GF-D8 (cell line): ENCODE measurements at places on chromosomes 7 and 10.

- no peak for DNase-seq
These were observed 14.9 kb downstream of the MINPP1 start for GRCh38 chr10:87519582-87519981.

DNA sequence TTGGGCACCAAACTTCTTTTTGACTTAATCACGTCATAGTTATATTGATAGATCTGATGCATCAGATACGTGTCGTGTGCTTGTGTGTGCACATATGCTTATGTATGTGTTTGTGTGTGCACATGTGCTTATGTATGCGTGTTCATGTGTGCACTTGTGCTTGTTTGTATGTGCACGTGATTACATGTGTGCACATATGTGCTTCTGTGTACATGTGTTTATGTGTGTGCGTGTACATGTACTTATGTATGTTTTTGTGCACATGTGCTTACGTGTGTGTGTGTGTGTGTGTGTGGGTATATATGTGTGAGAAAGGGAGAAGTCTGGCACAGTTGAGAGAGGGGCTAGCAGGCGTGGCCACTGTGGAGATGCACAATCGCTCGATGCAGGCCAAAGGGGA is 173.4 kb downstream of the WDR37 start:
- DNase-seq = no peak

GRCh38 chr7:24729365-24730017 is 27.8 kb downstream of the GSDME start:
- DNase-seq = no peak

GRCh38 chr7:157397036-157397720 is 60.4 kb downstream of the DNAJB6 start:
- no peak for DNase-seq

DNA sequence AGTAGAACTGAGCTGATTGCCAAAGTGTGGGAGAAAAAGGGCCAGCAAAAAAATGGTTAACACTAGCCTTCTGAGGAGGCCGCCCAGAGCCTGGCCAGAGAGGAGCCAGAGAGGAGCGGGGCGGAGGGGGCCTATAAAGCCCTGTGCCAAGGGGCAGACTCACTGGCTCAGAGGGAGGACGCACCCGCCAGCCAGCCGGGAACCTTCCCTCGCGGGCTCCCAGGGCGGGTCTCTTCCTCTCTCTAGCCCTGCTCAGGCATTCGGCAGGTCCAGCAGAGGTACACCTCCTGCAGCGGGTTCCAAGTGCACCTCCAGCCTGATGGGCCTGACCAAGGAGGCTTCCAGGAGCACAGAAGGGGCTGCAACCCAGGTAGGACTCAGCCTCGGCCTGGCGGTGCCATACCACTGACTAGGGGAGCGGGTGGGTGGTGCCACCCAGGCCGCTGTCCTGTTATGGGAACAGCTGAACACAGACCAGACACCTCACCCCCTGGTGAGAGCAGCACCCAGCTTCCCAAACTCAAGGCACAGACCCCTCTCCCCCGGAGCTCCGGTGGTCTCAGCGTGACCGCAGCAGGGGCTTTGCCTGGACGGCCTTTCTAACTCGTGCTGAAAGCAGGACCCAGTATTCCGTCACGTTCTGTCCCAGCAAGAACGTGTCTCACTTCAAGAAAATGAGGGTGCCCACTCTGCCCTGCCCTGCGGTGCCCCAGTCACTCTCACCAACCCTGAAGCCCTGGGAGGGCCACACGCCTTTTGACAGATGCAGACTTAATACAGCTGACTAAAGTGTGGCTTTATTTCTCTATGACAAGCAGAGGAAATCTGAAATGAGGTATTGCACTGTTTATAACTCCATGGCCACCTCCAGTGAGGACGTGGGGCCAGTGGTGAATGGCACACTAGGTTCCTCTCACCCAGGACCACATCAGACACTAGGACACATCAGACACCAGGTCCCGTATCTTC is at the start of gene GPER1:
GPER1 (plus strand) TSS at position 162 of the 969 bp plus-strand sequence. CDS start 3,616 bp downstream, outside the sequence.
- DNase-seq = no peak

GRCh38 chr7:101516851-101517250 is 112.2 kb downstream of the MYL10 start:
- DNase-seq = no peak

DNA sequence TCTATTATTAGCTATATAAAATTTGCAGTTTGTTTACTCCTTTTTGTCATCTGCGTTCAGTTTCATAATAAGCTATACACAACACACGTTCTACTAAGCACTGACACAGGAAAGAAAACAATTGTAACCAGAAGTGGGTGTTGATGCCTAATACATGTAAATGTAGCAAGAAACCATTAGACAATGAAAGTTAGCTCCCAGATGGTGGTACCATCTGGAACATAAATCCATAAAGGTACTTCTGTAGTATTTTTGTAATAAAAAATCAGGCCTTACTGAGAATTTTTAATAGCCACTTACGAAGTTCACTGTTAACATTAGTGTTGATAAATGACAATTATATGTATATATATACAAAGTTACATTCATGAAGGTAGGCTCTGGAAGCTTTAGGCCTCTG is 194.7 kb downstream of the KCND2 start:
- no peak for DNase-seq

- DNase-seq = no peak
These were observed 140.7 kb downstream of the PAXIP1 start for GRCh38 chr7:154862153-154862791.

GRCh38 chr7:23462846-23463245 is 7.4 kb downstream of the IGF2BP3 start:
- DNase-seq = peak; percentile 74

GRCh38 chr10:103736044-103736443 is 119.3 kb downstream of the SH3PXD2A start:
- DNase-seq = no peak

DNA sequence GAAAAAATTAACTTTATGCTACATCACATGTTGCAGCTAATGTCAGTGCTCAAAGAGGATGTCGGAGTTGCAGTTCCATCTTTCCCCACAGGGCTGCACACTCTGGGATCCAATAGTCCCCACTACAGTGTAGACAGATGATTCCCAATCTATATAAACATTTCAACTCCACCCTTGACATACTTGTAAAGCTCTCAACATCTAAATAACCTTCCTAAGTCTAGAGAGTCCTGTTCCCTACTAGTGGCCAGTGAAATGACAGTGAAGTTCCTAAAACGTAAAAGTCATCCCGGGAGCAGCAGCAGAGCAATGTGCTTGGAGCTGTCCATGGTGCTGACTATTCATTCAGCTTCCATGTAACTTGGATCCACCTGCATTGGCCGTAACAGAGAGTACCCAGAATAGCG is 145.1 kb downstream of the GRM8 start:
- no peak for DNase-seq

DNA sequence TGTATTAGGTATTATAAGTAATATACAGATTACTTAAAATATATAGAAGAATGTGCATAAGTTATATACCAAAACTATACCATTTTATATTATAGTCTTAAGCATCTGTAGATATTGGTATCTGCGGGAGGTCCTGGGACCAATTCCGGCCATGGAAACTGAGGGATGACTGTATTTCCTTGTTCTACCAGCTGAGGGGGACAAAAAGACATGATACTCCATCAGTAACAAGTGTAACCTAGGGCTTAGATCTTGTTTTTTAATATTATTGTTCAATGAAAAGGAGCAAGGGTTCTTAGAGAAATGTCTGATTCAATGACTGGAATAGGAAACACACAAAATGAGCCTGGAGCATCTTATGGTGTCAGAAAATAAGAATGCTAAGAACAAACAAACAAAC is 752.5 kb downstream of the CCSER2 start:
- no peak for DNase-seq

DNA sequence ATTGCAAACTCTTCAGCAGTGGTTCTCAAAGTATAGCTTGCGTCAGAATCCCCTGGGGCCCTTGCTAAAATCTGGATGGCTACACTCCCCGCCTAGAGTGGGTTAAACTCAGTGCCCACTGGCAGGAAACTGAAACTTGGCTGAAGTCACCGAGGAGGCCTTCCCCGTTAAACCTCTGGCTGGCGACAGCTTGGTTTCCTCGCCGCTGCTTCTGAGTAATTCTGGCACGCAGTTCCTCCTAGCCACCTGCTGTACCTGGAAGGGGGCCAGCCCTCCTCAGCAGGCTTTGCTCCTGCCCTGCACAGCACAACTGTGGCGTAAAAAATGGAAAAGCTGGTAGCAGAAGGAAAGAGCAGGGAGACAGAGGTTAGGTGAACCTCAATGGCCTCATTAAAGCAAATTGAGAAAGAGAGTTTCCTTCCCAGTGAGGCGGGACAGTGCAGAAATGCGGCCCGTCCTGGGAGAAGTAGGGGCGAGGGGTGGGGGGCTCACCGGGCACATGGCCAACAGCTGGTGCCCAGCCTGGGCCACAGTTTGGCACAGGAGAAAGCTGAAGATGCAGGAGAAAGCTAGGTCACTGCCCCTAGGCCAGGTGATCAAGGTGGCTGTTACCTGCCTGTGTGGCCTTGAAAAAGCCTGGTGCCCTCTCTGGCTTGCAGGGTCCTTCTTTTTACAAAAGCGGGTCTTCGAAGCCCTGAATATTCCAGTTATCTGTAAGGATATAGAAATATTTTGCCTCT is 46.6 kb downstream of the ALOX5 start:
- peak; percentile 98 for DNase-seq

GRCh38 chr7:141593134-141593533 is 41.9 kb downstream of the AGK start:
- no peak for DNase-seq

- DNase-seq = no peak
These were observed 36.4 kb downstream of the CDH23 start for GRCh38 chr10:71432956-71433767.

DNA sequence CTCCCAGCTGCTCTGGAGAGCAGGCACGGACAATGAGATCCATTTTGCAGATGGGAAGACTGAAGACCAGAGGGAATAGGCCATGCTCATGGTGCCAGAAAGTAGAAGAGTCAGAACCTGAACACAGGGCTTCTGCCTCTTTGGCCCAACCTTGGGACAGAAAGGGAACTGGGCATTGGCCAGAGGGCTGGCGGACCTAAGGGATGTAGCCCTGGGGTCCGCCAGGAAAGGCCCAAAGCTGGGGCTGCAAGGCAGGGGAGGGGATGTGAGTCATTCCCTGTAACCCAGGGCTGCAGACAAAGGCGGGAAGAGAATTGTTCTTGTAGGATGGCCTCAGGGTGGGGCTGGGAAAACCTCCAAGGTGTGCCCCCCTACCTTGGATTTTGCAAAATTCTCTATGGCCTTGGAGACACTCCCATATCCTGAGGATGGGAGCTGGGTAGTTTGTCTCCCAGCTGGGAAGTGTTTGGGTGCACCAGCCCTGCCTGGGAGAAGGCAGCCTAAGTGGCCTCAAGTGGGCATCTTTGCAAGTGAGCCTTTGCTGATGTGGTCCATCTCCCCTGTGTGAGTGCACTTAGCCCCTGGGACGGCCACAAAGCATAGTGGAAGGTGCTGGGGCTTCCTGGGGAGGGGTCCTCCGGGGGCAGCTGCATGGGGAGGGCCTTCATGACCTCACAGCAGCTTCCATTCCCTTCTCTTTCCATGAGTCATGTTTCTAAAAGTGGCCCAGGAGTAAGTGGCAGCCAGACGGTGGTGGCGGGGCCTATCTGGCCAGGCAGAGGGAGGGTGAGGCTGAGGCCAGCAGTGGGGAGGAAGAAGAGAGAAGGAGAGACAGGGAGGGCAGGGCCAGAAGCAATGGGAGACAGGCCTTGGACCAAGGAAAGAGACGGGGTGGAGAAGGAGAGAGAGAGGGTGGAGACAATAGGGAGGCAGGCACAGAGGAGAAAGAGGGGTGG is 9.2 kb downstream of the AQP1 start:
- DNase-seq = no peak

DNA sequence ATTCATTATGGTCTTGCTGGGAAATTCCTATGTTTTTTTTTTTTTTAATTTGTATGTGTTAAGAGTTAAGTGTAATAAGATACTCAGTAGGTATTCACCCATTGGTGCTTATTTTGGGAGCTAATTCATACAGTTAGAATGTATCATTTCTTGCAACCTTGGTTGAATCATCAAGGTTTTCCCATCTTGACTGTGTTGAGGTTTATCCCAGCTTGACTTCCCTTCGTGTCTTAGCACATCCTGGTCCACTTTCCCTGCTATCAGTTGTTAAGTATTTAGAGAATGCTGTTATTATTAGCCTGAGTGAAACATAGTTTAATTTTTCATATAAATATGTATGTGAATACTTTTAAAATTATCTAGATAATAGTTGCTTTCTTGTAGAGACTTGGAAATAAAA is 20.8 kb downstream of the RALA start:
- DNase-seq = no peak

GRCh38 chr7:138837627-138838026 is 39.6 kb upstream of the ATP6V0A4 start:
- no peak for DNase-seq
